SHP77 (cell line): ENCODE measurements at places on chromosomes 2 and 18.

- peak; percentile 15 for DNase-seq
These were observed 599.2 kb downstream of the NR4A2 start for GRCh38 chr2:155733091-155733853.

DNA sequence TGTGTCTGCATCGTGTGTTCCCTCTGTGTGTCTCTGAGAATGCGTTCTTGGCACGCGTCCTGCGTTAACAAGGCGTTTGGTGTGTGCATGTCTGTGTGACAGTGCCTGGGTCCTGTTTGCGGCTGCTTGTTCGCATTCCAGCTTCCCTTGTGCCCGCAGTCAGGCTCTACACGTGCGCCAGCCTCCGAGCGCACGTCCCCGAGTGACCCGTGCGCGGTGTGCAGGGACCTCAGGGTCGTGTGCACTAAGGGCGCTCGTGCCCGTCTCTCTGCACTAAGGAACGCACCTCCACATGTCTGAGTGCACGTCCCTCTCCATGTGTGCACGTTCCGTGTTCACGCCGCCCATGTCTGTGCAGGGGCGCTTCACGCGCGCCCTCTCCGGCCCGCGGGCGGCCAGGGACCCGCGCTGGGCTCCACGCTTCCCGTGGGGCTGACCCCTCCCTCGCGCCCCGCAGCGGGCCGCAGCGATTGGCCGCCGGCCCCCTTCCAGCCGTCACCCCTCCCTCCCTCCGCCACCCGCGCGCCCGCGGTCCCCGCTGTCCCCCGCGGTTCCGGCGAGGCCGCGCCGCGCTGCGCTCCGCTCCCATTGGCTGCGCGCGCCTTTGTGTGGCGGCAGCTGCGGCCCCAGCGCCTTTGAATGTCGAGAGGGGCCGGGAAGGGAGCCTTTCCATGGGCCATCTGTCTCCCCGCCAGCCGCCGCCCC, 229.4 kb downstream of the HAUS1 start:
- no peak for DNase-seq

DNA sequence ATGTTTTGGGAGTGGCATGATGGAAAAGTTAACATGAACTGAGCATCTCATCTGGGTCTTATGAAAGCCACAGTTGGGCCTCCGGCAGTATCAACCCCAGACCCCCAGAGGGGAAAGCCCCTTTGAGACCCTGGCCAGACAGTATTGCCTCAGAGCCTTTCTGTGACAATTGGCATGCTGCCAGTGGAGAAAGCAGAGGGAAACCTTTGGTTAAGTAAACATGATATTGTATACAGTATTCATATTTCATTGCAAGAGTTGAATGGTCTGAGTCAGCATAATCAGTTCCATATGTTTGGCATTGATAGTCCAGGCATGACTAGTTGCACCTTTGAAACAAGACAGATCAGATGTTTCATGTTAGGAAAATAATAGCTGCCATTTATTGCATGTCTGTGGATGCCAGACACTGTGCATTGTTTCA, 20.0 kb downstream of the MERTK start:
- DNase-seq, result no peak

DNA sequence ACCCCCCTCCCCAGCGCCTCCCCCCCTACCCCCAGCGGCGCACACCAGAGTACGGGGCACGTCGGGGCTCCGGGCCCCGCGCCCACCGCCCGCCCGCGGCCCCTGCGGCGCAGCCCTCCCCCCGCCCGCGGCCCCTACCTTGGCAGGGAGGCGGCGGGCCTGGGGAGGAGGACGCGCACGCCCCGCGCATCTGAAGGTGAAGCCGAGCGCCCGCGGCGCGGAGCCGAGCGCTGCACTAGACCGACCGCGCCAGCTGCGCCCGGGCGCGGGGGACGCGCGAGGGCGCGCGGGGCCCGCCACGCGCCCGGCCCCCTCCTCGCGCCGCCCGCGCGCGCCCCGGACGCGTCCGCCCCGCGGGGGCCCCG, at the start of gene ZNF516:
TSS of gene ZNF516 (minus strand) at position 237 of the 365 bp plus-strand sequence. CDS start 52,188 bp downstream, outside the sequence.
- peak; percentile 31 for DNase-seq

DNA sequence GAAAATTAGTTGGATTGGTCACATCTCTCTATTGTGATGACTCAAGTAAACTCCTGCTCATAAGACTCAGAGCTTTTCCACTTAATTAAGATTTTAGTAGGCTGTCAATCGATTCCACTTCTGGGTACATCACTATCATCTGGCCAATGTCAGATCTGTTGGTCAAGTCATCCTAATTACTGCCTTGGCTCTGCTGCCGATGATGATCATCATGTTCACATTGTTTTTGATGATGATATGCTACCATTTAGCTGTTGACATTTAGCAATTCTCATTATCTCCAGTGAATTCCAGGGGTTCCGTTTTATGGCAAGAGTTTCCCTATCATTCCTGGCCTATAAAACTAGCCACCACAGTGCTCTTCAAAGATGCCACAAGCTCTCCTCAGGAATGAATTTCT, 253.4 kb downstream of the IKZF2 start:
- DNase-seq, result no peak

DNA sequence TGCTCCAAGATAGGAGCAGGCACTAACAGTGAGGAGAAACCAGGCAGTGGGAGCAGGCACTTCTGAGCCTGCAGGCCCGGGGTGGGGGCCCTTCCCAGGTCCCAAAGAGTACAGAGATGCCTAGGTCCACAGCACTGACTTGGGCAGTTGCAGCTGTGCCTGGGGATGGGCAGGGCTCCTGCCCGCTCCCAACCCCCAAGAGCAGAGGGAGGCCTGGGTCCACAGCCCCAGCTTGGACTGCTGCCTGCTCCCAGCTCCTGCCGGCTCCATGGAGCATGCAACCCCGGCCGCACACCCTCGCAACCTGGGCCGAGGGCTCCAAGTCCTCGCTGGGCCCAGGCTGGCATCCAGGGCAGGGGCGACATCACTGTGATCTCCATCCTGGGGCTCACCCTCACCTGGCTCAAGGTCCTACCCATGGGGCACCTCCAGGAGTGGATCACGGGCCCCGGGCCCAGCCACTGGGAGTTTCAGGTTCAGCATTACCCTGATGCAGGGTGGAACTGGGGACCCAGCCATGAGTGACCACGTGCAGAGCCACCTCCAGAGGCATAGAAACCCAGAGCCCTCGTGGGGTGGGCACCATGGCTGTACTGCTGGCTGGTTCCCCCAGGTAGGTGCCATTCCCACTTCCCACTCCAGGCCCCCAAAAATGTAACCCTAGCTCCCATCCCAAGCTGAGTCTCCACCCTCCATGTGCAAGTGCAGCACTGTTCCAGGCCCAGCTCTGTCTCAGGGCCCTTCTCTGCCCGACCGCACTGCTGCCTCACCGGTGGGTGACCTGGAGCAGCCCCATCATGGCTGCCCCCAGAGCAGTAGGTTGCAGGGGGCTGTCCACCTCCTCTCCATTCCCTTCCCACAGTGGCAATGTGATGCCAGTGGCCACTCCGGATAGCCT, 325.6 kb downstream of the NR4A2 start:
- no peak for DNase-seq

DNA sequence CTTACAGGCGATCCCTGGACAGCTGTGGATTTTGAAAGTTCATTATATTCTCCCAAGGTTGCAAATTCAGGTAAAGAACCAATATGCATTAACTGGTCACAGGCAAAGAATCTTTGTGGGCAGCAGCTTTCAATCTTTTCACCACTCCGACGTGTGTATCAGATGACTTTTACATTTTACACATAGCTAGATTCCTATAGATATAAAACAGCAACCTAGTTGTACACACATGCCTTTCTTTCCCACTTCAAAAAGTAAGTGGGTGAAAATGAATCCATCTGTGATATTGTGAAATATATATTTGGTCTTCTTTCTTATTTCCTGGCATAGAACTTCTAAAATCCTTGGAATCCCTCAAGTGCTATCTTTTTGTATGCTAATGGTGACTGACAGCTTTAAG, 72.5 kb downstream of the SCG2 start:
- DNase-seq, result no peak

GRCh38 chr2:226649871-226650660, 149.6 kb downstream of the IRS1 start:
- peak; percentile 55 for DNase-seq

GRCh38 chr18:46468426-46469180, 188.4 kb downstream of the LOXHD1 start:
- no peak for DNase-seq

DNA sequence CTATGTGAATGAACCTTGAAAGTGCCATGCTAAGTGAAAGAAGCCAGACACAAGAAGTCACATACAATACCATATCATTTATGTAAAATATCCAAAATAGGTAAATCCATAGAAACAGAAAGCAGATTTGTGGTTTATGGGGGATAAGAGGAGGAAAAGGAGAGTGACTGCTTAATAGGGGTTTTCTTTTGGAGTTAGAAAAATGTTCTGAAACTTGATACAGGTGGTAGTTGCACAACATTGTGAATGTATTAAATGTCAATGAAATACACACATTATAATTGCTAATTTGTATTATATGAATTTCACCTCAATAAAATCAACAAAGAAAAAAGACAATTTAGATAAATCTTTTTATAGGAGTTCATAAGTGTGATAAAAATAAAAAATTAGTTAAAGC, 37.1 kb downstream of the MEMO1 start:
- no peak for DNase-seq

DNA sequence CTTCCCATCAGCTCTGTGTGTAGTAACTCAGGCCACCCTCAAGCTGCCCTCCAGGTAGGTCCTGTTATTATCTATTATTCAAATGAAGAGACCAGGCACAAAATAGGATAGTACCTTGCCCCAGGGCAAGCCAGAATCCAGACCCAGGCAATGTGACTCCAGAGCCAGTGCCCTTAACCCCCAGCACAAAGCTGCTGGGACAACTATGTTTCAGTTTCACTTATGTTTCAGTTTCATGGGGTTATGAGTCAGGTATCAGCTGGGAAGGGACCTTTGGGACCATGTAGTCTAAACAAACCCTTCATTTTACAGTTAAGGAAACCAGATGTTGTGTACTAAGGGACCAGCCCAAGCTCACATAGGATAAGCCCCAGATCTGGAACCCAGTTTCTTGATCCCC, 10.0 kb downstream of the HK2 start:
- no peak for DNase-seq

GRCh38 chr2:37877457-37878315, 47.4 kb upstream of the RMDN2 start:
- DNase-seq, result peak; percentile 69

DNA sequence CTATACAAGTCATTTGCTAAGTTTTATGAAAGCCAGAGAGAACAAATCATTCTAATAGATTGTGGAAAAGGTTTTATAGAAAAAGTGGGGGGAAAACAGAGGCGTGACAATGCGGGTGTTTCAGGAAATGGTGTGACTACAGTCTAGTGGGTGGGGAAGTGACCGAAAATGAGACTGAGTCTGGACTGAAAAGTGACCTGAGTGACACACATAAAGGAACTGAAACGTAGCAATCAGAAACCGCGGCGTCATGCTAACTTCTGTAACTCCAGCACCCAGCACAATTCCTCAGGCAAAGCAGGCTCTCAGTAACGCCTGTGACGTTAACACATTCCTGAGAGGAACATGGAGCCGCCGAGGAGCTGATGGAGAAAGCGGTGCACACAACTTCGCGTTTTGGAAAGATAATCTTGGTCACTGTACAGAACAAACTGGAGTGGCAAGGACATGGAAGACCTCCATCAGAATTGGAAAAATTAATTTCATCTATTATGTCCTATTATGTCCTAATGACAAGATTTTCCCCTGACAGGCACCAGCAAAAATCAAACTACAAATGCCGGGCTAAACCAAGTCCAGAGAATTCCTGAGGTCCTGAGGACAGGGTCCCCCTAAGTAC, 1.4 kb upstream of the CD226 start:
- no peak for DNase-seq

GRCh38 chr18:8176109-8176508, 433.1 kb upstream of the RAB12 start:
- DNase-seq, result no peak

DNA sequence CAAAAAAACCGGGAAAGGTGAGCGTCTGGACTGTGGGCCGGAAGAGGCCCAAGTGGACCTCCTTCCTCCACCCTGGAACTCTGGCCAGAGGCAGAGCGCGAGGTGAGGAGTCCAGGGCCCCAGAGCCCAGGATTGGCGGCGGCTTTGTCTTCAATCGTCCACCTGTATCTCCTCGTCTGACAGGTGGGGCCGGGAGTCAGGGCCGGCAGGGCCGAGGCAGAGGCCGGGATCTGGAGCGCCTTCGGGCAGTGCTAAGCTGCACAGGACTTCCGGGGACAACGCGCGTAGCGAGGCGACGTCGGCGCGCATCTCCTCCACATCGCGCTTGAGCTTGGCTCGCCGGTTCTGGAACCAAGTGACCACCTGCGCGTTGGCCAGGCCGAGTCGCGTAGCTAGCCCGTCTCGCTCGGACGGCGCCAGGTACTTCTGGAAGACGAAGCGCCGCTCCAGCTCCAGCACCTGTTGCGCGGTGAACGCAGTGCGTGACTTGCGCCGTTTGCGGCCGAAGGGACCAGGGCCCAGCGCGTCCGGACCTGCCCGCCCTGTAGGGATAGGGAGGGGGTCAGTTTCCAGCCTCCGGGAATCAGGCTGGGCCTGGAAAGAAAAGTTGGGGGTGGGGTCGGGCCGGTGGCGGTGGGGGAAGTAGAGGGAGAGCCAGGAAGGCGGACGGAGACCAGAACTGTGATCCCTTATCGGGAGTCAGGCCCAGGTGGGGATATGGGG, 1.5 kb downstream of the LBX2 start:
- DNase-seq, result peak; percentile 35

DNA sequence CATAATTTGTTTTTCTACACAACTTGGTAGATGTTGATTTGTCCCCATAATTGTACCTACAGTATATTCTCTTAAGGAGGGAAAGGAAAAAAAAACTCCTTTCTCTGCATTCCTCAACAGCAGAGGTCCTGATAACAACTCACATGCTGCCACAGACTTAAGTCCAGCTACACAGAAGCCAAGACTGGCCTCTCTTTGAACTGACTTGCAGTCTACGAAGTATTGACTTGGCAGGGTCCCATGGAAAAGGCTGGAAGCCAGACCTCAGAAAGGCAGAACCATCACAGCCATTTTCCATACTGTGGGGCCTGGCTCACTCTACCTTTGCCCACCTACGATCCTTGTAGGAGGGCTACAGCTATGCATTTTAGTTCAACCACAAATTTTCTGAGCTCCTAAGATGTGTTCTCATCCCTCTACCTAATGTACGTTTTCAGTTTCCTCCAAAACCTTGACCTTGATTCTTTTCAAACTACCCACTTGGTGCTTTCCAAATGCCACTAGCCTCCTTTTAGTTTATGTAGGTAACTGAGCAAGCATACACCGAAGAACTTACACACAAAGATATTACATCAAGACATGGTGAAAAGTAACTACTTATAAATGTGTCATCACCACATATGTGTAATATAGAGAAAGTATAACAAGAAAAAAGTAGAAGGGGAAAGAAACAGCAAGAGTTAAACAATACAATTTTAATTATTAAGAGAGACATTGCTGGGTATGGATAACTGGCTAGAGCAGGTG, 12.2 kb downstream of the LONRF2 start:
- DNase-seq, result no peak

- DNase-seq, result no peak
These were observed 590.9 kb downstream of the IRS1 start for GRCh38 chr2:226208726-226209125.

GRCh38 chr18:80183273-80184050, 63.9 kb downstream of the PARD6G start:
- no peak for DNase-seq

GRCh38 chr2:226607379-226607778, 192.2 kb downstream of the IRS1 start:
- no peak for DNase-seq
